Coronary artery (tissue), 2 donors: ENCODE measurements at places on chromosomes 13 and 19.

GRCh38 chr13:112057736-112058518 is 9.0 kb upstream of the SOX1 start:
- peak; percentile 28 for DNase-seq

DNA sequence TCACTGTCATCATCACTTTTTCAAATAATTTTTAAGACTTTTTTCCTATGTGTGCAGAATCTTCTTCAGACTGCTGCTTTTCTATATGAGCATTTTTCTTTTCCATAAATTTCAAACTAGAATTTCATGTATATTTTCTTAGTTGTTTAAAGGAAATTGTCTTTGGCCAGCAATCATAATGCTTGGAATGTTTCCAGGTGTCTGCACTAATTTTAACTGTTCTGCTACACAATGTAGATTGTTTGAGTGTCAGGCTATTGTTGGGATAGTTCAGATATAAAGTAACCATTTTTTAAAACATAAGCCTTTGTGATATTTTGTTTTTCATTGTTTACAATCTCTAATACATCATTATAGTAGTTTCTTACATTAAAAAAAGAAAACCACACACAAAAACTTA is 1418.5 kb downstream of the EFNB2 start:
- DNase-seq = no peak

- peak; percentile 26 for DNase-seq
These were observed 39.2 kb downstream of the ZNF331 start for GRCh38 chr19:53576941-53577653.

DNA sequence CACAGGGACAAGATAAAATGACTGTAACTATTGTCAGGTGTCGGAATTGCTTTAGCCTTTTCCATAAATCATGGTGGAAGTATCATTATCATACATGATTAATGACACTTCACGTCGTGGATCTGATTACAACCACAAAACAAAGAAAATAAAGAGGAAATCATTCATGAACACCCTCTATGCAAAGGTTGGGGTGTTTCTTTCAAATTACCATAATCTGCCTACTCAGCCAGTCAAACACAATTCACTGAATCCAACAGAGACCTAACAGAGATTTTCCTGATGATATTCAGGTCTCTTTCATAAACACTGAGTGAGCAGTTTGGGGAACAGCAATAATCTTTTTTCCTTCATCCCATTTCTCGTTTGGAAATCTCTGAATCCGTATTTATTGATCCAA is 625.6 kb downstream of the DCT start:
- no peak for DNase-seq

DNA sequence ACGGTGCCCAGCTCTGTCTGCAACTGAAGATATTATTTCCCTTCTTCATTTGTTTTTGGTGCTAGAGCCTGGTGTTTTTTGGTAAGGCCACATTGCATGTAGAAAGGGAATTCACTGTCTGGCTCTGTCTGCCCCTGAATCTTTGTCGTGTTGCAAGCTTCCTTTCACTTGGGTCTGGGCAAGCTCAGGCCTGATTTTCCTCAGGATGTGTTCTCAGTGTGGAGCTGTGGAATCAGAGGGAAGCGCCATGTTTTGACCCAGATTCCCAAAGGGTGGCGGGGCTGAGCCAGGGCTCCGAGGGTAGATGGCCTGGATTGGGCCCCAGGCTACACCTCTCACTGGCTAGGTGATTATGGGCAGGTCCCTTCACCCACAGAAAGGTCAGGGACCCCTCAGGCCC is 8.6 kb downstream of the PRKCSH start:
- peak; percentile 70 for DNase-seq

DNA sequence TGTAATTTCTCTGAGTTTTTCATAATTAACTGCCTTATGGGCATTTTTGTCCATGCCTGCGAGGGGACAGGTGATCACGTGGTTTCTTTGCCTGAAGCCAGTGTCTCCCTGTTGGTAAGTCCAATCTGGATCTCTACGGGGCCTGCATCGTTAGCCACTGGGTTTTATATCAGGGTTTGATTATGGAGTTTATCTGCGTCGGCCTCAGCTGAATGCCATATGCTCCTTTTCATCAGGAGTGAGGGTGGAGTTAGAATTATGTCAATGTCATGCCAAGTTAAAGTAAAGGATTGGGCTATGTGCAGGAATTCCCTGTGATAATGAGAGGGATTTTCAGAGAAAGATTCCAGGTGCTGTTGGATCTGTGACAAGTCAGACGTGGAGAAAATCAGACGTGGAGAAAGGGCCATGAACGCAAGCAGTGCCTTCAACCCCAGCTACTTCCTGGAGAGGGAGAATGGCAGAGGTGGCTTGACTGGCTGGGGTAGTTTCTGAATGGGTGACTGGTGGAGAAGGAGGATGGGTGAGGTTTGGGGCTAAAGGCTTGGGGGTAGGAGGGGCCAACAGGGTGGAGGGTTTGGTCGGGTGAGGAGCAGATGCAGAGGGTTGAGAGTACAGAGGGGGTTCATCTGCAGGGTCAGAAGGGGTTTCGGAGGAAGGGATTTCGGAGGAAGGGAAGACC is 24.3 kb downstream of the TMEM255B start:
- DNase-seq = no peak
